Small intestine (tissue), 16 donors: ENCODE measurements at places on chromosomes 6 and 20.

DNA sequence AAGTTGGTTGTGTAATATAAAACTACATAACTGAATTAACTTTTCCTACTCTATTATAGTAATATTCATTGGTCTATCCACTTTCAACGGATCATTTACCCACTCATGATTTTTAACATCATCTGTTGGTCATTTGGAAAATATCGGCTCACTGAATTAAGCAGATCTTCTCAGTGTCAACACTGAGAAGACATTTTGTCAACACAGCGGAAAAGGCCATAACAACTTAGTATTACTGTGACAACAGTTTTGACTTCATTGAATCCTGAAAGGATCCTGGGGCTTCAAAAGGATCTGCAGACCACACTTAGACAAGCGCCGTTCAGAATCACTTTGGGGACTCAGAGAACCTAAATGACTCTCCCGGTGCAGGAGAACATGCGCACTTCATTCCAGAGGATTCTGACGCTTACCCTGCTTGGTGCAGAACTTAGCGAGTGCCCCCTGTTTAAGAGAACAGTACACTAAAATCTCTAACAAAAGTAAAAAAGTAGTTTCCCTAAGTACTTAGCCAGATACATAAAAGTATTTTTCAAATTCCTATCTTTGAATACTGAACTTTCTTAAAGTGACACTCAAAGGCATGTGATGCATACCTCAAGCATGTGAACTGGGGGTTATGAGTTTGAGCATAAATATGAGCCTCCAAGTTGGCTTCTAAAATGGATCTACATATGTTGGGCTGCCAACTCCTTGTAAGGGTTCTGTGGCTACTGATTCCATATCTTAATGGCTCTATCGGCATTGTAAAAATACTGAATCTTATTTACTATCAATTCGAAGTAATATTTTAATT, 4.0 kb downstream of the ZBTB2 start:
- no peak for DNase-seq

DNA sequence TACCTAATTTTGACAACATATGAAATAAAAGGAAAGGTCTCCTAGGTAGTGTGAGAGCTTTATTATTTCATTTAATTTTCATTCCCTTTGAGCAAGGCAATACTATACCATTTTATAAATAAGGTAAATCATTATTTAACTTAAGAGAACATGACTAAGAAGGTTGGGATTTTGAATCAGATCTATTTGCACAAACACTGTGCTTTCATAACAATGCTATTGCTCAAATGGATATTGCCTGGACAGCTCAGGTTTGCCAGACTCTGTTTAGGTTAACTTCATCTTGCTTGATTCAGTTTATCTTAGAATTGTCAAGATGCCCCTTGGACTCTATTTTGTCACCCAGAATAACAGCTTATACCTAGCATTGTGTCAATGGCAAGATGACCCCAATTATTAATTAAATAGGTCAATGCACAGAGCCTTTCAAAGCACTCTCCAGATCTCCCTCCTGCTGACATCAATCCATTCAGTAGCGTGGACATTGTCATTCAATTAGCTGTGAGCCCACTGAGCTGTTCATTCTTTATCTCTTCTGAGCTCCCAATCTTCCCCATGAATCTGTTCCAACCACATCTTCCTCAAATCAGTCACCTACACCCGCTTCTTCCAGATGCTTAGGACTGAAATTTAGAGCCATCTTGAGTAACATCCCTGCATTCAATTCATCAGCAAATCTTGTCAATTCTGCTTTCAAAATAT, 42.1 kb upstream of the TMEM30A start:
- DNase-seq, result no peak

DNA sequence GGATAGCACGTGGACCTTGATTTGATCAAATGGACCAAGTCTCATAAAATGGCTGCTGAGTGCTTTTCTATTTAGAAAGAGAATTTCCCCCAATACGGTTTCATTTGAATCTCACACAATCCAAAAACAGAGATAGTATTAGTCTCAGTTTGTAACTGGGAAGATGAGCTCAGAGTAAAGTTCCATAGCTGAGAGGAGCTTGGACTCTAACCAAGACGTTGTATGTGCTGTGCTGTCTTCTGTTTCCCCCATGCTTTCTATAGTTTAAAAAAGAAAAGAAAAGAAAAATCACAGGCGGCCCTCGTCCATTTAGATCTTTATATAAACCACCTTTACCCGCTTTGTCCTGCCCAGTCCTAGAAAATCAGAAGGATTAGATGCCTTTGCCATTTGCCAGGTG, 58.1 kb downstream of the AKAP12 start:
- no peak for DNase-seq

DNA sequence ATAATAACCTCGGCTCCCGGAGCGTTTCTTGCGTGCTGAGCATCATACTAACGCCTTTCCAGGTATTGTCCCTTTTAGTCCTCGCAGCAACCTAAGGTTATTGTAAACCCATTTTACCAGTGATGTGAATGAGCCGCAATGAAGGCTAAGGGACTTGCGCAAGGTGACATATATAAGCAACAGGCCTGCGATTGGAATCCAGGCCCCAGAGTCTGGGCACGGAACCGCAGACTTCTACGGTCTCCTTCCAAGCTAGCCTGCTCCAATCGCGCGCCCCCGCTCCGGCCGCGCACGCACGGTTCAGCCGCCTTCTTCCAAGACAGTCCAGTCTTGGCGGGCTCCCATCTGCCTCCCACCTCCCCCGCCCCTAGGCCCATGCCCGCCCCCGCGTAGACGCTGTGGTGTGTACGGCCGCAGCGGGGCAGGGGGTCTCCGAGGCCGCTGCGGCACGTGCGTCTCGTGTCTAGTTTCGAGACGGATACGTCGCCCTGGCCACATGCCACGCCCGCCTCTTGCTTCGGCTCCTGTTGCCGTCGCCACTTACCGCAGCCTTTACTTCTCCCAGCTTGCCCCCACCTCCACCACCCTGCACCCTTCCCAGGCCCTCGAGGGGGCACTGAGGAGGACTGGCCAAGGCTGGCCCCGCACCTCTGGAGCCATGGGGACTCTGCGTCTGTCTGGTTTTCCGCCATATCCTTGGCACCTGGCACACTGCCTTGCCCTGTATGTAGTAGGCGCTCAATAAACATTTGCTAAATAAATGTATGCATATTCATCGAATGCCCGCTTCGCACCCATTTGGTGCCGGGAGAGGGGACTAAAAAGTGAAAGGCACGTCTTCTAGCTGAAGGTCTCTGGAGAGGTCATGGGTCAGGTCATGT, 855 bp upstream of the GFOD1 start:
- DNase-seq, result peak; percentile 24

GRCh38 chr20:24790746-24791283, 158.3 kb upstream of the CST7 start:
- no peak for DNase-seq

- no peak for DNase-seq
Measured at GRCh38 chr20:13588049-13588448, 50.7 kb downstream of the TASP1 start.
